ENCODE measurements at places on chromosomes 3 and 15.

- DNase-seq, result no peak
Observed at GRCh38 chr3:8520816-8521403, 19.3 kb downstream of the LMCD1 start.

GRCh38 chr3:126040386-126040785, 43.5 kb downstream of the SLC41A3 start:
- DNase-seq, result no peak

DNA sequence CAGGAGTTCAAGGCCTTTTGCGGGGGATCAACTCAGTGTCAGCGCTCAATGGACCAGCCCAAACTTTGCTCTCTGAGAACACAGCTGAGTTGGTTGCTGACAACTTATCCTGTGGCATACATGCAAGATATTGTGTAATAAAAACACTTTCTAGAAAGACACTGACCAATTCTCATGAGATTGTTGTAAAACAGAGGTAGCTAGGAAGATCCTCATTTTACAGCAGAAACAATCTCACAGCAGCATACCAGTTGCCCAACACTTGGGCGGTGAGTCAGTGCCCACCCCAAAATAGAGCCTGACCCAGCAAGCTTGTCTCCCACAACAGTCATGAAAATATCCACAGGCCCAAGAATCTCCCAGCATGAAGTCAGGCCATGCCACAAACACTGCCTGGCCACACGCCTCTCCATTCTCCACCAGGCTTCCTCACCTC, 18.2 kb downstream of the KLHL6 start:
- DNase-seq, result no peak

DNA sequence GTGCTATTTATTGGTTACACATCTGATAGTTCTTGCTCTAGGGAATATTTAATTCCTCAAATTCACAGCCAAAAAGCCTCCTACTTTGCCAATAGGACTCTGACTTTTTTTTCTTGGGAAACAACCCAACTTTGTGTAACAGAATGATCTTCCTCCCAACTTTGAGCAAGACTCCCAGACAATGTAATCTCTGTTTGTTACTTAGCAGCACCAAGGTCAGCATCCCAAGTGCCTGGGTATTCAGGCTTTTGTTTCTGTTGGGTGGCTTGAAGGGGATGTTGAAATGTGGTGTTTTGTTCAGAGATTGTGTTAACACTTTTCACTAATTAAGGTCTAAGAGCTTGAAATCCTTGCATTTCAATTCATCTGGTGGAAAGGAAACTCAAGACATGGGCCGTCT, 115.8 kb downstream of the ADAMTS9 start:
- DNase-seq, result no peak

- DNase-seq, result no peak
Observed at GRCh38 chr15:71813723-71814470, 3.5 kb downstream of the NR2E3 start.

DNA sequence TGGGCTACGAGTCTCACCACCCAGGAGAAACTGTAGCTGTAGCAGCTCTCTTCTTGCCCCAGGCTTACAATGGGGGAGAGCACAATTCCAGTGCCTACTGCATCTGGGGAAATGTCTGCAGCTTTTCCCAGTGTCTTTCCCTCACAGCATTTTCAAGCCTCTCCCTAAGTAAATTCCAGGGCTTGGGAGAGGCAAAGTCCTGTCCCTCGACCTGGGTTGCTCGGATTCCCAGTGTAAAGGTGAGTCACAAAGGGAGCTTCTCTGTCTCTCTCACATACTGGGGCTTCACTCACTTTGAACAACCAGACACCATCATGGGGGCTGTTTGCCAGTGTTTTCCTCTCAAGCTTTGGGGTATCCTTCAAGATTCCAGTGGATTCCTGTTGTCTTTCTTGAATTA, 689.4 kb upstream of the NAALADL2 start:
- no peak for DNase-seq

GRCh38 chr3:56055951-56056350, 412.3 kb downstream of the ERC2 start:
- no peak for DNase-seq

DNA sequence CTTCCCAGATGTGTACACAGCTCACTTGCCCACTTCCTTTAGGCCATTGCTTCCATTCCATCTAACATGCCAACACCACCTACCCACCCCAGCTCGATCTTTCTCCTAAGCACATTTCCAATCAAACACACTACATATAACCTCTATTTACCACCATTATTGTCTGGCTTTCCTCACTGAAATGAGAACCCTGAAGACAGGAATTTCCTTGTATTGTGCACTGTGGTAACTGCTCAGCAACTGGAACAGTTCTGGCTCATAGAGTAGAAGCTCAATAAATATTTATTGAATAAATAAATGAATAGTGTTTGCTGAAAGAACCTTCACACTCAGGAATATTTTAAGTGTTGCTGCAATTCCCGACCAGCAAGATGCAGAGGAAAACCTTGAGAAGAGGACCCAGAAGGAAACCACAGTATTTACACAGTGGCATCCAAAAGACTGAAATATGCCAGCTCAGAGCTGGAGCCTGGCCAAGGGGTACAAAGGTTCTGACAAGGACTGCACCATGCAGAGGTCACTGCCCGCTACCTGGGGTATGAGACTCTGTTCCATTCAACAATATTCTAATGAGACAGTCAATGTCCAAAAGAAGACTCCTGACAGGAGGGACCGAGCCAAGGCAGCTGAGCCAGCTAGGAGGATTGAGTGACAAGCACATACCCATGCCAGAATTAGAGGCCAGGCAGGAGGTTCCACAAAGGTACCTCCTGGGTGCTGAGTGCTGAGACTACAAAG, 168.8 kb downstream of the NUP210 start:
- no peak for DNase-seq

DNA sequence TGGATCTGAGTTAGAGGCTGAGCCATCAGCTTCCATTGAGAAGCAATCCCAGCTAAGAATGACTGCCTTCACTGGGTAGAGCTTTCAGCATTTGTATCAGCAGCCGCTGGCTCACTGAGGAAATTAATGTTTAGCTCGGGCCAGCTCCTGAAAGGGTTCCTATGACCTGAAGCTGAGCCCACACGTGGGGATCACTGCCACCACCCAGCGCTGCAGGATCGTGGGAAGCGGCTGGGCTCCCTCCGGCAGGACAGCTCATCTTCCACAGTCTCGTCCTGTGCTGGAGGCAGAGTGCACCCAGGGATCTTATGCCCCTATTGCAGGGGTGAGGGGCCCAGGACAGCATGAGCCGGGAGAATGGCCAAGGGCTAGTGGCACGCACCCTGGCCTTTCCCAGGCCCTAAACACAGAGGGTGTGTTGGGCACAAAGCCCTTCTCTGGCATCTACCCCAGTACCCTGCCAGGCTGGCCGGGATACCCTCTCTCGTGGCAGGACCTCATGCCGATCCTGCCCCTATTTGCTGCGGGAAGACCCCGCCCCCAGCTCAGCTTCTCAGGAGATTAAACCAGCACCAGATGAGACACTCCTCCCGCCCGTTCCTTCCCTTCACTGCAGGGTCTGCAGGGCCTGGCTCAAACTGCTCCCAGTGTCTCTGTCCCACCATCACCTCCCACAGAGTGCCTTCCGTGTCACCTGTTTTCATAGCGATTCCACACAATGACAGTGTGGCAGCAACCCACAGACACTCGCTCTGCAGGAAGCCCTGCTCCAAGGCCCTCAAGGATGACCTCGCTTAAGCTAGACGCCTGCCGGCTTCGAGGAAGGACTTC, 28.5 kb downstream of the KLHL25 start:
- no peak for DNase-seq

DNA sequence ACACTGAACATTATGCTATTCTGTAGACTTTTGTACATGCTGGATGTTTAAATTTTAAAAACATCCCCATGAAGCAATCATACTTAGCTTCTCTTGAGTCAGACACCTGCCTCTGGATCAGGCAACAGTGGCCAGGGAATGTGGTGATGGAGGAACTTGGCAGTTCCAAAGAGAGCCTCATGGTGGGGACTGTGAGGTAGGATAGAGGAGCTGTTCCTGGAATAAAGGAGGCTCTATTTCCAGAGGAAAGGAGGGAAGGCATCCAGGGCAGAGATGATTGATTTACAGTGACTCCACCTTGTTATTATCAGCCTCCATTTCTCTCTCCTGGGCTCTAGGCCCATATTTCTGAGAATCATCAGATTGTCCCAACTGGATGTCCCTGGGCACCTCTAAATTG, 35.0 kb upstream of the ABHD17C start:
- DNase-seq, result peak; percentile 46

DNA sequence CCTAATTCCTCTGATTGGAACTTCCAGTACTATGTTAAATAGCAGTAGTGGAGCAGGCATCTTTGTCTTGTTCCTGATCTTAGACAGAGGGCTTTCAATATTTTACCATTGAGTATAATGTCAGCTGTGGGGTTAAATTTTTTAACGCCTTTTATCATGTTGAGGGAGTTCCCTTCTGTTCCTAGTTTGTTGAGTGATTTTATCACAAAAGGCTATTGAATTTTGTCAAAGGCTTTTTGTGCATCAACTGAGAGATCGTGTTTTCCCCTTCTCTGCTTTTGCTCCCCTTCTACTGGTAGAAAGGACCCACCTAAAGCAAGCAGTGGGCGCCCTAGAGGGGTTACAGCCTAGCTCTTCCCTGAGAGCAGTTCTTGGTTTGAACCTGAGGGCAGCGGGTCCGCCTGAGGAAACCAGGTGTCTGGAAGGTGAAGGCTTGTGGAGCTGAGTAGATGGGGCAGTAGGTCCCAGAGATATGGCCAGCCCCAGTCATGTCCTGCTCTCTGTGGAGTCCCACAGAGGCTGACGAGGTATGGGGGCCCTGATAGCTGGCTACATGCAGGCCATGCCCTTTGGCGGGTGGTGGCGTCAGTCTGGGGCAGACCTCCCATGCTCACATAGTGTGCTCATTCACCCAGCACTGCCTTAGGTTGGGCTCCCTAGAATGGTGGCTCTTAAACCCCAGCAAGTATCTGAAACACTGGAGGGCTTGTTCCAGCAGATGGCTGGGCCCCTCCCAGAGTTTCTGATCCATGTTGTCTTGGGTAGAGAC, 11.3 kb downstream of the HDAC11 start:
- no peak for DNase-seq

DNA sequence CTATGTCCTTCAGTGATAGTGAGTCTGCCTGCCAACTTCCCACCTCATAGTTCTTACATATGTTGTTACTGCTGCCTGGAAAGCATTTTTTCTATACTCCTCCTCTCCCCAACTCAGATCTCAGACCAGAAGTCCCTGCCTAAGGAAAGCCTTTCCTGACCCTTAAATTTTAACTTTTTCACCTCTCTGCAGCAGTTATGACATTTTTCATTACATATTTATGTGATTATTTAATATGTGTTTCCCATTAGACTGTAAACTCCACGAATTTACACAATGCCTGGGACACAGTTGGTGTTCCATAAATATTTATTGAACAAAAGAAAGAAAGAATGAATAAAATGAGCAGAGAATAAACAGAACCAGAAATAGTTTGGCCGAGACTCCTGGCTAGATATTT, 125.5 kb downstream of the MITF start:
- DNase-seq, result no peak

- no peak for DNase-seq
Observed at GRCh38 chr3:115330430-115330829, 183.3 kb upstream of the ZBTB20 start.

GRCh38 chr3:195195321-195196209, 75.4 kb downstream of the XXYLT1 start:
- DNase-seq, result no peak

DNA sequence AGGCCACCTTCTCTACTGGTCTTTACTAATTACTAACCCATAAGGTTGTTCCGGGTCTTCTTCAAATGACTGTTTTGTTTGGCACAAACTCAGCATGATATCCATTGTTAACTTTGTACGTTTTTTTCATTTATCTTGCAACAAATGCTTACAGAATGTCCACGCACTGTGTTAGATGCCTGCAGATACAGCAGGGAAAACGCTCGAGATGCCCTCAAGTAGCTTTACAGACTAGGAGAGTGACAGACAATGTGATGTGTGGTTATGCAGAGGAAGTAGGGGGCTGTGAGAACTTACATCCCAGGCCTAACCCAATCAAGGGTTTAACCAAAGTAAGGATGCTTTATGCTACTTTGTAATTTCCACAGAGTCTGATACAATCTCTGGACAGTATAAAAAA, 949 bp upstream of the RFC4 start:
- no peak for DNase-seq

GRCh38 chr3:10554746-10555145, 49.4 kb upstream of the ATP2B2 start:
- no peak for DNase-seq

GRCh38 chr3:10263646-10264363, 15.5 kb downstream of the TATDN2 start:
- DNase-seq, result peak; percentile 28

DNA sequence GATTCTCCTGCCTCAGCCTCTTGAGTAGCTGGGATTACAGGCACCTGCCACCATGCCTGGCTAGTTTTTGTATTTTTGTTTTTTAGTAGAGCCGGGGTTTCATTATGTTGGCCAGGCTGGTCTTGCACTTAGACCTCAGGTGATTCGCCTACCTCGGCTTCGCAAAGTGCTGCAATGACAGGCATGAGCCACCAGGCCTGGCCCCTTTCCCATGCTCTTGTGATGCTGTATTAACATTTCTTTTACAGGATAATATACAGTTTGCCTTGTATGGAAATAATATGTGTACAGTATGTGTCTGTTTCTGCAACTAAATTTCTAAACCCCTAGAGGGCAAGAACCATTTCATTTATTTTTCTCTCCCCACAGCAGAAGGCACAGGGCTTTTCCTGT, 37.8 kb downstream of the SCG5 start:
- no peak for DNase-seq

- no peak for DNase-seq
Observed at GRCh38 chr3:186955898-186956696, 25.8 kb downstream of the ST6GAL1 start.

DNA sequence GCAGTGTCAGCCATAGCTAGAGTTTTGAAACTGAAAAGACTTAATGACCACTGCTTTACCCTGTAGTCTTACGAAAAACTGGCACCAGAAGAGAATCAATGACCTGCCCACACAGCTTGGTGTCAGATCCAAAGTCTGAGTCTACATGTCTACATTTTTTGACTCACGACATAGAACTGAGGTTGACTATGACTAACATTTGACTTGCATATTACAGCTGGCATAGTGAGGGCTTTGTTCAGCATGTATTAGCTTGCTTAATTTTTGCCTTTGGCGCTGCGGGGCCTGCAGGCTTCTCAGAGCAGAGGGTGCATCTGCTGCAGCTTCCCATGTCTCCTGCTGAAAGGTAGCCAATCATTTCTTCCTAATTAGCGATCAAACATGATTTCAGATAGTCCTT, 167.0 kb downstream of the EBLN2 start:
- DNase-seq, result no peak
